Caco-2 (cell line): ENCODE measurements at places on chromosomes 12 and 14.

DNA sequence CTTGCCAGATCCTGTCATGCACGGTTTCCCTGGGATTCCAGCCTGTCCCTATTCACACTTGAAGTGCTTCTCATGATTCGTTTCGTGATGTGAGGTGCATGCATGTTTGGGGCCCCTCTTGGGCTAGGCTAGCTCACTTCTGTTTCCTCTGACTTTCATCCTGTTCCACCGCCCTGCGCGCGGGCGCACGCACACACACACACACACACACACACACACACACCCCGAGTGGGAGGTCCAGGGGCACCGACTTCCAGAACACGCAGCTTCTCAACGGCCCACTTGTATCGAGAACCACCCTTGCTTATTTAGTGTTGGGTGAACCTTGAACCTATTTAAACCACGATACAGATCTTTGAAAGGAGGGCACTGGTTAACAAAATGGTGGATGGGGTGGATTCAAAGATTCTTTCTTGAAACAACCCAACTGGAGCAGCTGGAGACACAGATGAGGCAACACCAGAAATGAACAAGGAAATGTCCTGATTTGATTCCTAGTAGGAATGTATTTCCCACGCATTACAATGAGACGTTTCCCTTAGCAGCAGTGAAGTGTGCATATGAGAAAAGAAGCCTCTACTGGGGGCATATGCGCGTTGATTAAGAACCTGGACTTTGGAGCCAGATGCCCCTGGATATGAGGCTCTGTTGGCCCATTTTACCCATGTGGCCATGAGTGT, 16.3 kb downstream of the ELK3 start:
- DNase-seq, result no peak

- no peak for DNase-seq
Observed at GRCh38 chr14:72925815-72926291, 411 bp upstream of the DCAF4 start.

DNA sequence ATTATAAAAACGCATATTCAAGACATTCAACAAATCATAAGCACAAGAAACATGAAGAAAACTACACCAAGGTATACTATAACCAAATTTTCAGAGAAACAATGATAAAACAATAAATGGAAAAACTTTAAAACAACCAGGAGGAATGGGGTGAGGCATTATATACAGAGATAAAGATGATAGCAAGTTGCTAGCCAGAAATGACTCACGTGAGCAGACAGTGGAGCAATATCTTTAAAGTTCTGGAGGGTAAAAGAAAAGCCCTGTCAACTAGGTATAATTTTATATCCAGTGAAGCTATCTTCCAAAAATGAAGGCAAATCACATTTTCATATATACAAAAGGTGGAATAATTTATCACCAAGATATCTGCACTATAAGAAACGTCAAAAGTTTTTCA, 97.8 kb upstream of the PCED1B start:
- no peak for DNase-seq

DNA sequence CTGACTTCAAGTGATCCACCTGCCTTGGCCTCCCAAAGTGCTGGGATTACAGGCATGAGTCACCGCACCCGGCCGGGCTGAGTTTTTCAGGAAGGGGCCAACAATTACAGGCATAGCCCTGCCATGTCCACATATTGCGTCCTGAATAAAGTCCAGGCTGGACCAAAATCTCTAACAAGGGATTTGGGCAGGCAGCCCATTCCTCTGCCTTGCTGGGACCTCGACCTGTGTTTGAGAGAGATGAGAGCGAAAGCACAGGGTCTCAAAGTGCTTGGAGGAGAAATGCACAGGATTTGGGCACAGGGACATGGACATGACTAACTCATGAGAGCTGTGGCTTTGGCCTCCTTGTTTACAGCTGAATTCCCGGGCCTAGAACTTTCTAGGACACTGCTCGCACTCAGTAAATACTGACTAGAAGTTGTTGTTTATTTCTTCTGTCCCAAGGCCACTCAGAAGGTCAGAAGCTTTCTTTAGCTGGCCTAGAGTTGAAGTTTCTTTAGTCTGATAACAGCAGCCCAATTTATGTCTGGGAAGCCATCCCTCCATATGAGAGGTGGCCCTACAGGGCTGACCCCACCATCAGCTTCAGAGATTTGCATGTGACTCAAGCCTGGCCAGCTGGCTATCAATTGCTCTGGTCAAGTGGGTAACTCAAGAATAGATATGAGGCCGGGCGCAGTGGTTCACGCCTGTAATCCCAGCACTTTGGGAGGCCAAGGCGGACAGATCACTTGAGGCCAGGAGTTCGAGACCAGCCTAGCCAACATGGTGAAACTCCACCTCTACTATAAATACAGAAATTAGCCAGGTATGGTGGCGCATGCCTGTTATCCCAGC, 11.7 kb downstream of the CAMKK2 start:
- DNase-seq, result no peak

- DNase-seq, result no peak
Observed at GRCh38 chr12:105384220-105384619, 53.7 kb downstream of the C12orf75 start.

DNA sequence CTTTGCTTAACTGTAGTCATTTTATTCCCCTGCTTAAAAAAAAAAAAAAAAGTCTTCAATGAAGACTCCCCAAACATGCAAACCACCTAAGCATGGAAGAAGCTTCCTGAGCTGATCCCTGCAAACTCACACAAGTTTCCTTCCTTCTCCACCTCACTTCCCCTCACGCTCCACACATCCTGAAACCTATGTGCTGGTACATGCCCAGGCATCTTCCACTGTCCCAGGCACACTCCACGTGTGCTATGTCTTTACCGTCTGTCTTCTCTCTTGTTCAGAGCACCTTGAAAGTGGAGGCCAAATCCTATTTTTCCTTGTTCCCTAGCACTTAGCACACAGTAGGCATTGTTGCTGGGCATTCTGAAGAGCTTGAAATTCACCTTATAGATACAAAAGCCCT, 13.4 kb downstream of the LRIG3 start:
- no peak for DNase-seq

DNA sequence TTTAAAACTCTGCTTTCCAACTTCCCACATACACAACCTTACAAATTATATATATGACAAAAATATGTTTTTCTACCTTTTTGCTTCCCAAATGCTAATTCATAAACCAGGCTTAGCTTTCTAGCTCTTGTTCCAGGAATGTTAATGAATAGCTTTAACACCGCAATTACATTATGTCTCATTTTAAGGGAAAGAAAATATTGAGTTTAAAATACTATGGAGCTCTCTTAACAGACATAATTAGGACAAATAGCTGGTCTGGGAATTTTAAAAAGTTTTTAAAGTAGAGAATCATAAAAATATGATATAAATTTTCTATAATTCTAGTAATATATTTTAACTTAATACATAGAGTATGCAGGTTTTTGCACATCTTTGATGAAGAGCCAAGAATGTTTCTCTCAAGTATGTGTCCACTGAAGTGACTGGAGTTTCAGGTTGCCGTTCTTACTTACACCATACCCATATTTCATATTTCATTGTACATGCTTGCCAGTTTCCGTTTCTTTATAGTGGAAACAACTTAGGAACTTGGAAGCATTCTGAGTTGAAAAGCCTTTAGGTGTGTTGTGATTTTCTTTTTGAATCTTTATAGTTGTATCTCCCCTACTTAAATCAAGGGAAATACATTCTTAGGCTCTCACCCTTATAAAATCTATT, 90.6 kb upstream of the SLCO1C1 start:
- DNase-seq, result no peak

DNA sequence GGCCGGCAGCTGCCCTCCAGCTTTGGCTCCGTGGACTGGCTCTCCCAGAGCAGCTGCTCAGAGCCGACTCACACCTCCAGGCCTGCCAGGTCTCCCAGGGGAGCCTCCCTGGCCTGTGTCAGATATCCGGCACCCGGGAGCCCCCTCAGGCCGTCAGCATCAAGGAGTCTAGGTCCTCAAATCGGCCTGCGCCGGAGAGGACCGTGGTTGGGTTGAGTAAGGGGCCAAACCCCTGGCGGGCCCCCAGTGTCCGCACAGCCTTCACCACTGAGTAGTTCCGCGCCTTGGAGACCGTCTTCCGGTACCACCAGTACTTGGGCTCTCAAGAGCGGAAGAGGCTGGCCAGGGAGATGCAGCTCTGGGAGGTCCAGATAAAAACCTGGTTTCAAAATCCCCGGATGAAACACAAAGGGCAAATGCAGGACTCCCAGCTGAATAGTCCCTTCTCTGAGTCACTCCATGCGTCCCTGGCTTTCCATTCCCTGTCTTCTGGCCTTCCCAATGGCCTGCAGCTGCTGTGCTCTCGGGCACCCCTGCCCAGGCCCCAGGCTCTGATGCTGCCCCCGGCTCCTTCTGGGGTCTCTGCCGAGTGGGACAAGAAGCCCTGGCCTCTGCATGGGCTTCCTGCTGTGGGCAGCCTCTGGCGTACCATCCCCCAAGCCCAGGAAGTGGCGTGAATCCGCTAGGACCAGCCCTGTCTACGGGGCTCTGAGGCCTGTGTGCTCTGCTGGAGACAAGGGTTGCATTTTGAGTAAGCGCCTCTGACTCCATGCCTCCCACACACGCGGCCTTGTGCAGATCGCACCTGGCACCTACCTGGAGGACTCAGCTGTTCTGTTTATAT, 245.1 kb upstream of the ATXN7L3B start:
- no peak for DNase-seq

DNA sequence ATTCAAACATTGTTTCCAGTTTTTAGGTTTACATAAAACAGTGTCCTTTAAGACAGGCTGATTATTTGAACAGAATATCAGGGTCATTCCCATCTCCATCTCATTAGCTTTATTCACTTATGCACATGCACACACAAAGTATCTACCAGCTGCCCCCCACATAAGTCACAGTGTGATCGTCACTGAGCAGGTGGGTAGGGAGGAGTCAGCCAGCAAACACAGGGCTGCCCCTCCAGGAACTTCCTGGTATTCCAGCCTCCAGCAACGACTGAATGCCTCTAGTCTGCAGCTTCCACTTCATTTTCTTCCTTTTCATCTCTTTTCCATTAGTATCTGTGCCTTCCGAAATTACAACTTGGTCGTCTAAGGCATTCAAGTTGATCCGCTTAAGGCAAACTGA, 48.8 kb upstream of the FOXN3 start:
- DNase-seq, result no peak

- DNase-seq, result no peak
Observed at GRCh38 chr12:119117936-119118335, 60.8 kb upstream of the HSPB8 start.

DNA sequence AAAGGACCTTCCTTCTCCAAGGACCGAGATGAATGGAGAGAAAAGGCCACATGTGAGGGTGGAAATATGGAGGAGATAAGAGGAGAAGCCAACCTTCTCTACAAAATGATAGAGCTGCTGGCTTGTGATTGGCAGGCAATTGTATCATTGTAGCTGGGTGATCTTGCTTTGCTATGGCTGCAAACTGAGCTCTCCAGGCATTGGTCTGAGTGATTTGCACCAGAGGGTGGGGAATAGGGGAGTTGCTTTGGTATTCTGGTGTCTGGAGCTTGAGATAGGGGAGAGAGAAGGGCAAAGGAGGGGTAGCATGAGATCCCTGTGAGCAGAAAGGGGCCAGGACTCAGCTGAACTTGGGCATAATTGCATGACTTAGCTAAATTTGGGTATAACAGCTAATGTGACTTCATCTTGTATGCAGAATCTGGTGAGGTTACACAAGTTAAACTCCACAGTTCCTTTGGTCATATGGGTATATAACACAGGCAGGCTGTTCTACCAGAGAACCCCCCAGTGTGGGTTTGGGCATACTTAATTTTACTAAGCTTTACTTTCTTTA, 72.0 kb downstream of the FOS start:
- DNase-seq, result no peak

- peak; percentile 65 for DNase-seq
Observed at GRCh38 chr12:52442600-52443061, 8.5 kb upstream of the KRT75 start.

GRCh38 chr12:124938587-124938986, 24.1 kb upstream of the UBC start:
- no peak for DNase-seq

DNA sequence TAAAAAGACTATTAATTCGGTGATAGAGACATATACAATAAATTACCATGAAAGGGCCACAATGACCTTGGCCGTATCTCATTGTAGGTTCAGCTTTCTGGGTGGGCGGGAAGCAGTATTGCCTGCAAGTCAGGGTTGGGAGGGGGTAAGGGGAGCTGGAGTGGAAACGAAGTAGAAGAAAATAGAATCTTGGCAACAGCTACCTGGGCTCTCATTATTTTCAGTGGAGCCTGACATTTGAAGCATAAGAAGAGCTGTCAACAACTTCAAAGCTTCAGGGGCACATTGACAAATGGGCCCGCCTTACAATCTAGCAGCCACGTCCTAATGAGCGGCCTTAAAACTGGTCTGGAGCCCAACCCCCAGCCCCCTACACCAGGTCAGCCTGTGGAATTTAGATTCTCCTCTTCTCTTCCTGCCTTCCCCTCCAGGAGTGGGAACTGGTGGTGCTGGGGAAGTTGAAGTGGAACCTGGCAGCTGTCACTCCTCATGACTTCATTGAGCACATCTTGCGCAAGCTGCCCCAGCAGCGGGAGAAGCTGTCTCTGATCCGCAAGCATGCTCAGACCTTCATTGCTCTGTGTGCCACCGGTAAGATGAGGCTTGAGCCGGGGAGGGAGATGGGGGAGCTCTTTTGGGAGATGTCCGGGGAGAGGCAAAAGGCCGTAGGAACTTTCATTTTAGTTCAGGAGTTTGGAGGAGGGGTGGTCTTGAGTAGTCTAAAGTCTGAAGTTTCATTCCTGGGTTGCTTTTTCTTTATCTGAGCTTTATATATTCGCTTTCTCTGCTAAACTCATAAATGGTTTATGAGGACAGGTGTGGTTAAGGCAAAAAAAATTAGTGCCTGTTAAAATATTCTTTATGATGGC, 5.0 kb downstream of the CCND2 start:
- DNase-seq, result peak; percentile 50

DNA sequence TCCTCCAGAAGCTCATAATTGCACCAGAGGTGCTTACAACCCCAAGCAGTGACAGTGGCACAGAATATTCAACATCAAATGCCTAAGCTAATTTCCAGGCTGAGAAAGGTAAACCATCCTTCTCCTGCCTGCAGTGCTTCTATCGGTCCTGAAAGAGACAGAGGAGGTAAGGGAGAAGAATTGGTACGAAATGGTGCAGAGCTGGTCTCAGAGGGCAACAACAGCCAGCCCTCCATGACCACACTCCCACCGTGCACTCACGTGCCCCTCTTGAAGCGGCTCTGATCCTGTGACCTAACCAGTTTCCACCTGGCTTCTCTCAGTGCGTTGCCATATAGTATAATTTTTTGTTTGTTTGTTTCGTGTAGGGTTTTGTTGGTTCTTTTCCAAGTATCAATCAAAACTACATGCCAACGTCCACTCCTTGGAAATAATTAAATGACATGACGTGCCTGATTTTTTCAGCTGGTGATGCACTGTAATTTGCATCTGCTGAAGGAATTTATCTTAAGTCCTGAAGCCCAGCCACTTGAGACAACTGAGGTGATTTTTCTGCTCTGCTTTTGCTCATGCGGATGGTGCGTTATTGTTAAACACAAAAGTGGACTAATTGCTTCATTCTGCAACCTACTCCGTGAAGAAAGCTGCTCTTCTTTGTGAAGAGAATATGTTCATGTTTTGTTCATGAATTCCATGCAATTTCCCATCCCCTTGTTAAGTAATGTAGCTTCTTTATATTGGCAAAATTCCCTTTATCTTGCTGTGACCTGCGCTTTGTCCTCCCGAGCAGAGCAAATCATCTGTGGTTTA, 1.3 kb upstream of the ATP2A2 start:
- no peak for DNase-seq
